Right lobe of liver (tissue), 6 donors: ENCODE measurements at places on chromosomes 13 and 19. TPM values are rescaled to one million over a fixed set of nuclear protein-coding genes. Genes with fewer than 3 reads are reported as not detected.

- no peaks in the 10 kb centered on the region for H3K27me3 ChIP-seq
- no peaks in the 10 kb centered on the region for H3K4me1 ChIP-seq
- H3K27ac ChIP-seq, result no peak overlapping the region
- no peak overlapping the region for H3K4me3 ChIP-seq
- H3K36me3 ChIP-seq, result peaks cover 14% of the 10 kb centered on the region
- no peak for DNase-seq
Observed at GRCh38 chr19:40807147-40808020, 8.4 kb downstream of the EGLN2 start.

DNA sequence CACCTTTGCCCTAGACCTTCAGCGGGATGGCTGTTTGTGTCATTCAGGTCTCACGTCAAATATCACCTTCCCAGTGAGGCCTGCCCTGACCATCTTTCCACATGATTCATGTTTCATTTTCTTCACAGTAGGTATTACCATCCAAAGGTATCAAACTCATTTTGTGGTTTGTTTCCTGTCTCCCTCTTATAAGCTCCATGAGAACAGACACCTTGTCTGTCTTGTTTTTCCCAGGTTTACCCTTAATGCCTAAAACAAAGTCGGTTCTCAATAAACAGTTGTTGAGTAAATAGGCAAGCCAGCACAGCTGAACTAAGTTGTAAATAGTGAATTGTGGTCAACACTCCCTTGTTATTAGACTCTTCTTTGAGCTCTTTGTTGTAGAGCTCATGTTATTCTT lies 122.6 kb upstream of the GJB6 start:
- H3K27ac ChIP-seq, result no peak overlapping the region
- no peak overlapping the region for H3K4me3 ChIP-seq
- H3K27me3 ChIP-seq, result no peaks in the 10 kb centered on the region
- H3K4me1 ChIP-seq, result no peaks in the 10 kb centered on the region

DNA sequence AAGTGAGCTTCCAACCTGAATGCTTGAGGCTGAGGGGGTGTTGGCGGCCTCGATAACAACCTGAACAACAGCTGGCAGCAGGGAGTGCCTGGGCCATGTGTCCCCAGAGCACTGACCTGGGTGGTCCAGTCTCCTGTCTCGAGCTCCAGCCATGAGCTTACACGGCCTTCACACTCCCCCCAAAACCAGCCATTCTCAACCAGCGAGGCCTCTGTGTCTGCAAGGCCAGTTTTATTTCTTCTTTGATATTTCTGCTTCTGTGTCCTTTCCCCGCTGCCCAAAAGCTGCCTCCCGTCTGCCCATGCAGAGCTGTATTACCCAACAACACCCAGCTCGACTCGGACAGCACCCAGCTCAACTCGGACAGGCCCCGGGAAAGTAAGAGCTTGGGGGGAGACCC lies 32.5 kb upstream of the TFDP1 start:
- DNase-seq, result no peak
- no peaks in the 10 kb centered on the region for H3K4me1 ChIP-seq
- H3K4me3 ChIP-seq, result no peak overlapping the region
- H3K27me3 ChIP-seq, result no peaks in the 10 kb centered on the region

The UFM1 gene
- total RNA-seq, result 41.5 TPM

DNA sequence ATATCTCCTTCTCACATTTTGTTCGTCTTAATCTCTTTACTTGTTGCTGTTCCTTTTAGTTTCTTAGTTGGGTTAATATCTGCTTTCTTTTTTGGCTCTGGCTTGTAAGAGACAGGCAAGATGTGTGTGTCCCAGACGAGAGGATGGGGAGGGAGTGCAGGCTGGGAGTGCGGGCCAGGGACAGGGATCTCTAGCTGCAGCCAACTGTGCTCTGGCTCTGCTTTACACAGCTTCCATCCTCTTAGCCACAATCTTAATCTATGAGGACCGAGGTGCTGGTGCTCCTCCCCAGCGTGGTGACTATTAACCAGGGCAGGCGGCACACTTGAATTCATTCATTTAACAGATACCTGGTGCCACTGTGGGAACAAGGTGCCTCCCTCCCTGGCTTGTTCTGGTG lies 70.9 kb upstream of the WASF3 start:
- no peak for DNase-seq
- H3K27ac ChIP-seq, result no peak overlapping the region
- no peak overlapping the region for H3K4me3 ChIP-seq
- H3K27me3 ChIP-seq, result no peaks in the 10 kb centered on the region

GRCh38 chr19:55362990-55363716 lies at the start of gene GARIN5B:
Gene GARIN5B, minus strand, starts transcription at chr19:55363260. Its CDS starts 194 bp downstream, at chr19:55363066.
- no peak within 1 kb of the TSS for H3K27ac ChIP-seq
- no peaks in the 10 kb centered on the region for H3K27me3 ChIP-seq
- H3K4me1 ChIP-seq, result no peaks in the 10 kb centered on the region

- no peaks in the 10 kb centered on the region for H3K27me3 ChIP-seq
- H3K36me3 ChIP-seq, result no peaks in the 10 kb centered on the region
- no peak overlapping the region for H3K27ac ChIP-seq
- no peak for DNase-seq
Observed at GRCh38 chr13:109913186-109913585, 126.8 kb upstream of the IRS2 start.

GRCh38 chr13:52929846-52930245 lies 81.4 kb upstream of the PCDH8 start:
- H3K27ac ChIP-seq, result no peak overlapping the region
- H3K27me3 ChIP-seq, result no peaks in the 10 kb centered on the region
- no peak overlapping the region for H3K4me3 ChIP-seq
- H3K36me3 ChIP-seq, result no peaks in the 10 kb centered on the region

DNA sequence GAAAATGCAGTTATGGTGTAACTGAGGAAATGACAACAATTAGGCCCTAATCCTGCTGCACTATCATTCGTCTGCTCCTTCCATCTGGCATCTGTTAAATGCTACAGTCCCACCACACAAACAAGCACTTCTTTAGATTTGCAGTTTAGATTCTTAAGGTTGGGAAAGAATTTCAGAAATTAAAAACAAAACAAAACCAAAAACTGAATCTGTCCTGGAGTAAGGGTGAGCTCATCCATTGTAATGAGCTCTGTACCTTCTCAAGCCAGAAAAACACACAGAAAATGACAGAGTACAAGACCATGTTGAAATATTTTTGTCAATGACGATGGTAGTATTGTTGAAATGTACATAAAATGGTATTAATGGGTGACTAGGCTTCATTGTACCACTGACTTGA lies 28.3 kb downstream of the SMAD9 start:
- H3K4me3 ChIP-seq, result no peak overlapping the region
- DNase-seq, result no peak
- no peaks in the 10 kb centered on the region for H3K4me1 ChIP-seq
- H3K27me3 ChIP-seq, result no peaks in the 10 kb centered on the region
- no peaks in the 10 kb centered on the region for H3K36me3 ChIP-seq
- no peak overlapping the region for H3K27ac ChIP-seq

DNA sequence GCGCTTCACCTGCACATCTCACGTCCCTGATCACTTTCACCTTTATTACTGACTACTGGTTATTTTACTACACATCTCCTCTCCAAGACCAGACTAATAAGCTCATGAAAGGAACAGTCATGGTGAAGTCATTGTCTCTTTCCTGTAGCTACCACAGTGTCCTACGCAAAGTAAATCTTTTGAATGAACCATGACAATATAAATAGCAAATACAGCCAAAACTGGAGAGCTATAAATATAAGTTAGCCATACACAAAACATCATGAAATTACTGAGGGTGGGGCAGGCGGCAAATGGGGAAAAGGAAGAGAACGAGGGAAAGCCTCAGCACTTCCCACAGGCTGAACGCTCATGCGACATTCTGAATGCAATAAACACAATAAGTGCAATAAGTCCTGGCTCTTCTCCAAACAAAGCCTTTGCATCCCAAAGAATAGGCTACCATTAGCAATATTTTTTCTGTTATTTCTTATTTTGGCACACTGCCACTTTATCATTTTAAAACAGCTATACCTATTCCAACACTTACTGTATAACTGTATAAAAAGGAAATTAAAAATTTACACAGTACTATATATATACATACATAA lies 62.5 kb downstream of the TUBGCP3 start:
- no peak overlapping the region for H3K27ac ChIP-seq
- no peaks in the 10 kb centered on the region for H3K27me3 ChIP-seq
- no peaks in the 10 kb centered on the region for H3K36me3 ChIP-seq
- H3K4me1 ChIP-seq, result no peaks in the 10 kb centered on the region

The CEACAM3 gene
- 0.73 TPM for total RNA-seq

- H3K4me3 ChIP-seq, result no peak overlapping the region
- H3K36me3 ChIP-seq, result no peaks in the 10 kb centered on the region
- H3K27me3 ChIP-seq, result no peaks in the 10 kb centered on the region
- no peak for DNase-seq
Observed at GRCh38 chr19:6817179-6817578, 44.7 kb downstream of the VAV1 start.

GRCh38 chr13:112661291-112661690 lies 28.5 kb upstream of the ATP11A start:
- H3K4me3 ChIP-seq, result no peak overlapping the region
- H3K36me3 ChIP-seq, result no peaks in the 10 kb centered on the region
- no peaks in the 10 kb centered on the region for H3K4me1 ChIP-seq
- no peaks in the 10 kb centered on the region for H3K27me3 ChIP-seq

DNA sequence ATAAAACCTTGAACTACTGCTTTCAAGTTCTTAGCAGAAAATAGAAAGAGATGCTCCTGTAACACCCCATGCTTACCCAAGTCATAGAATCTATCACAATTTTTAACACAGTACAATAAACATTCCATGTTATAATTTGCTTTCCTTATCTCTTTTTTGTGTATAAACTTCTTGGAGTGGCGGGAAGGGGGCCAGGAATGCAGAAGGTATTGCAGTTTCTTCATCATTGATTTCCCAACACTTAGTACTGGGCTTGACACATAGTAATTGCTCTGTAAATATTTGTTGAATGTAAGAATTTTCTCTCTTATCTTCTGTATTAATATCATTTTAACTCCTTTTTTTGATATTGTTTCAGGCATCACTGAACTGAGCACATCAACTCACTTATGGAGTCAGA lies 535.8 kb downstream of the KCTD12 start:
- H3K27ac ChIP-seq, result no peak overlapping the region
- DNase-seq, result no peak
- H3K36me3 ChIP-seq, result no peaks in the 10 kb centered on the region
- H3K4me1 ChIP-seq, result no peaks in the 10 kb centered on the region
- H3K27me3 ChIP-seq, result no peaks in the 10 kb centered on the region

The APOC4 gene
- 462 TPM for total RNA-seq

GRCh38 chr19:50432221-50433028 lies at the start of gene MYBPC2:
Gene MYBPC2, plus strand, starts transcription at chr19:50432892. Its CDS starts 62 bp downstream, at chr19:50432954.
- DNase-seq, result no peak
- H3K27me3 ChIP-seq, result no peaks in the 10 kb centered on the region
- H3K36me3 ChIP-seq, result no peaks in the 10 kb centered on the region
- peaks cover 4% of the 10 kb centered on the region for H3K4me1 ChIP-seq

- H3K4me3 ChIP-seq, result no peak overlapping the region
- DNase-seq, result no peak
- no peaks in the 10 kb centered on the region for H3K27me3 ChIP-seq
Observed at GRCh38 chr19:35512831-35513627, 420 bp downstream of the DMKN start.

The CEACAM20 gene
- total RNA-seq, result not detected

DNA sequence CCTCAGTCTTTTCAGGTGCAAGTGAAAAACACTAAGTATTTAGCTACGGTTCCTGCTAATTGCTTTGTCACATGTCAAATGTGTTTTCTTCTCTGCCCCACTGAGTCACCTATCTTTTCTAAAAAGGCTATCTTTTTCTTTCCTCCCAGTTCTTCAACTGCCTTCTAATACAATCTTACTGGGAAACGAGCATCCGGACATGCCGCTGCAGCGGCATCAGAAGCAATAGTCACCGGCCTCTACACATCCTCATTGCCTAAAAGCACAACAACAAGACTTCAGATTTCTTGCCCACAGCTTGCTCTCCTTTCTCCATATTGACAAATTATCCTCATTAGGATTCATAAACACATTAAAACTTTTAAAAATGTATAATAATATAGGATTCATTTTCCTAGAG lies 1.2 kb downstream of the PCDH9 start:
- H3K4me1 ChIP-seq, result no peaks in the 10 kb centered on the region
- H3K27me3 ChIP-seq, result no peaks in the 10 kb centered on the region
- H3K27ac ChIP-seq, result no peak overlapping the region

DNA sequence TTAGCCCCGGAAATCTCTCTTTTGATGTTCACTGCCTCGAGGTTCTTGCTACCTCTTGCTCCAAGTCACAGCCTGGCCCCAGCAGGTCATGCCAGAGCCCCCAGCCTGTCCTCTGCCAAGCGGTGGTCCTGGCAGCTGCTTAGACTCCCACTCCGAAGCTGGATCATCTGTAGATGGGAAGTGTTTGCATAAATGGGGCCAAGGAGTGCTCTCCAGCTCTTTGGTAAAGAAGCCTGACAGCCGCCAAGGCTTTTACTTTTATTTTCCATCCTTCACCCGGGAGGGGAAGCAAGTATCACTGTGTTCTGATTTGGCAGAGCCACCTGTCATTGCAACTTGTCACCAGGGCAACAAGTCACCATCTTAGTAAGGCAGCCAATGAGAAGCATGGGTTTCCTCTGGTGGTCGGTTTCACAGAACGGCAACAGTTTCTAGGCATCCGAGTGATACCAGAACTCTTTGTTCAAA lies 10.6 kb upstream of the RETN start:
- H3K4me3 ChIP-seq, result no peak overlapping the region
- no peak for DNase-seq
- no peaks in the 10 kb centered on the region for H3K4me1 ChIP-seq
- no peaks in the 10 kb centered on the region for H3K27me3 ChIP-seq
- no peaks in the 10 kb centered on the region for H3K36me3 ChIP-seq
- H3K27ac ChIP-seq, result no peak overlapping the region
